Heart left ventricle (tissue), 16 donors: ENCODE measurements at places on chromosomes 6 and 20. TPM values are rescaled to one million over a fixed set of nuclear protein-coding genes. Genes with fewer than 3 reads are reported as not detected.

- DNase-seq, result no peak
Measured at GRCh38 chr20:33233129-33233774, 2.5 kb upstream of the BPIFA1 start.

GRCh38 chr6:136550330-136551071 is at the start of gene MAP7:
Gene MAP7 (minus strand): TSS chr6:136550422. CDS start chr6:136550408, 14 bp downstream.
- DNase-seq, result peak; percentile 63

Gene PRICKLE4
- polyA plus RNA-seq, result 3.9 TPM

Gene PRND
- polyA plus RNA-seq, result not detected

DNA sequence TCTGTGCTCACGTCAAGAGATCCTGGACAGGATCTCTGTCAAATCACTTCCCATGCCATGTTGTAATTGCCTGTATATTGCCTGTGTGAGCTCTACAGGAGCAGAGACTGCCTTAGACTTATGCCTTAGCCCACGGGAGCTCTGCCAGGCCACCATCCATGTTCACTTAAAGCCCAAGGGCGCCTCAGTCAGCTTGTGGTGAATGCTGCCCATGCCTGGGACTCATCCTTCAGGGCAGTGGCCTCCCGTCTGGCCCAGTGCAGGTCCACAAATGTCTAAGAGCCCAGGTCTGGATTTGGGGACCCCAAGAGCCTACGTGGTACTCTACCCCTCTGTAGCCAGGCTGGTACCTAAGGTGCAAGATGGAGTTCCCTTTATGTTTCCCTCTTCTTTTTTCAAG is 22.4 kb upstream of the BPIFA2 start:
- no peak for DNase-seq

DNA sequence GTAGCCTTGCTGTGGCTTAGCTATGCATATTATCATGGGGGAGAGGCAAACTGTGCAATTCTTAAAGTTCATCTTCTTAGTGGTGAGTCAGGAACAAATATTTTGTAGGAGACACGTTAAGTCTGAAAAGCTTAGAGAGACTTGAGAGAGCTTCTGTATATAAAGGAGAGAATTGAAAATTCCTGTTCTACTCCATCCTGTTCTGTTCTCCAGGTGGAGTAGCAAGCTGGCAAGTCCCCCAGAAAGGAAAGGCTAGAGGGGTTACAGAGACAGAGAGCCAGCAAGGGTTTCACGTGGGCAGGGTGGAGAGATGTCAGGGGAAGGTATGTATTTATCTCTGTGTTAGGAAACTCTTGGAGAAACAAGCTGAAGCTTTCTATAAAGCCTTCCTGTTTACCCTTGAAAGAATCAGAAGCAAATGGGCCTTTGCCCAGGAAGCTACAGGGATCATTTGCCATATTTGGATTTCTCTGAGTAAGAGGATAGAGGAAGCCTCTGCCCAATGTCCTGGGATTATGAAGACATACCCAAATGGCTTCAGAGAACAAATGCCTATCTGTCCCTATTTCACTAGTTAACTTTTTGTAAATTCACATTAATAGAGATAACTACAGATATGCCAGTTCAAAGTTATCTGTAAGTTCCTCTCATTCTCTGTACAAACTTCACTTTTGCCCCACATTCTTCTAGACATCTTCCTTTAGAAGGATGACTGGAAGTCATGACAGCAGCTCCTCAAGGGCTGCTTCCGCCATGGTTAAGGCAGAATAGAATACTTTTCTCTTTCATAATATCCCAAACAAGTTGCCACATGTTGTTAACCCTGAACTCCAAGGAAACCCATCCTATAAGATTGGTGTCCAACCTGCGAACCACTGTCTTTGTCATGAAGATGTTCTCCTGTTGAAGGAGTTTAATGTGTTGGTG is 126.7 kb upstream of the NEDD9 start:
- DNase-seq, result no peak

Gene SLPI
- 1.1 TPM for polyA plus RNA-seq

Gene MCUR1
- polyA plus RNA-seq, result 12.6 TPM

- DNase-seq, result no peak
Measured at GRCh38 chr6:706146-706545, 13.2 kb upstream of the EXOC2 start.

GRCh38 chr6:121677571-121677970 is 242.1 kb downstream of the GJA1 start:
- DNase-seq, result no peak

DNA sequence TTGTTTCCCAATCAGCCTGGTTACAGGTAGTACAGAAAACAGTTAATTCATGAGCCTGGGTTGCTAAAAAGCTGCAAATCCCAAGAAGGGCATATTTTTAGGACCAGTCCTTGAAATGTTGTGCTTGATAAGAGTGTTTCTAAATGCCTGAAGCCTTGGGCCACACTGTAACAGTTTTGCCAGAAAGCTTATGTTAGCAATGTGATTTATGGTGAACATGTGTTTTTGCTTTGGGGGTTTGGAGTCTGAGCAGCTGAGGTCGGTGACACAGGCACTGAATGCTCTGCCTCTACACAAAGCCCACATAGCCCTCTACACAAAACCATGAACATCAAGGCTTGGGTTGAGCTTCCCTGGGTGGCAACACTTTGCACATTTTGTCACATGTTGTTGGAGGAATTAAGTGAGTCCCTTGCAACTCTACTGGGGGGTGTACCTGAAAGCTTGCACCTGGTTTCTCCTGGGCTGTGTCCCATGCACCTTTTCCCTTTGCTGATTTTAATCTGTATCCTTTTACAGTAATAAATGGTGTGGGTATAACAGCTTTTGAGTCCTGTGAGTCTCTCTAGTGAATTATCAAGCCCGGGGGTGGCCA is 22.2 kb downstream of the AHI1 start:
- DNase-seq, result no peak

Gene HLA-G
- 0.24 TPM for polyA plus RNA-seq

- no peak for DNase-seq
Measured at GRCh38 chr6:87700397-87701343, 1.4 kb downstream of the AKIRIN2 start.

Gene CD109
- 9.3 TPM for polyA plus RNA-seq

Gene NRN1
- polyA plus RNA-seq, result 16.3 TPM

Gene PRPH2
- polyA plus RNA-seq, result 0.91 TPM

DNA sequence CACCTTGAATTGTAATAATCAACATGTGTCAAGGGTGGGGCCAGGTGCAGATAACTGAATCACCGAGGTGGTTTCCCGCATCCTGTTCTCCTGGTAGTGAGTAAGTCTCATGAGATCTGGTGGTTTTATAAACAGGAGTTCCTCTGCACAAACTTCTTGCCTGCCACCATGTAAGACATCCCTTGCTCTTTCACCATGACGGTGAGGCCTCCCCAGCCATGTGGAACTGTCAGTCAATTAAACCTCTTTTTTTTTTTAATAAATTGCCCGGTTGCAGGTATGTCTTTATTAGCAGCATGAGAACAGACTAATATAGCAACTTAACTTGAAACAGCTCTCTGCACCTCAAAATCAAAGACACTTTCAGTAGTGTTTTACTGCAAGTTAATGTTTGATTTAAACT is 121.6 kb downstream of the OGFRL1 start:
- no peak for DNase-seq

GRCh38 chr20:59149678-59150504 is 13.7 kb upstream of the ZNF831 start:
- DNase-seq, result no peak

GRCh38 chr6:36479256-36479655 is 36.5 kb downstream of the KCTD20 start:
- no peak for DNase-seq

Gene RAET1L
- polyA plus RNA-seq, result not detected

DNA sequence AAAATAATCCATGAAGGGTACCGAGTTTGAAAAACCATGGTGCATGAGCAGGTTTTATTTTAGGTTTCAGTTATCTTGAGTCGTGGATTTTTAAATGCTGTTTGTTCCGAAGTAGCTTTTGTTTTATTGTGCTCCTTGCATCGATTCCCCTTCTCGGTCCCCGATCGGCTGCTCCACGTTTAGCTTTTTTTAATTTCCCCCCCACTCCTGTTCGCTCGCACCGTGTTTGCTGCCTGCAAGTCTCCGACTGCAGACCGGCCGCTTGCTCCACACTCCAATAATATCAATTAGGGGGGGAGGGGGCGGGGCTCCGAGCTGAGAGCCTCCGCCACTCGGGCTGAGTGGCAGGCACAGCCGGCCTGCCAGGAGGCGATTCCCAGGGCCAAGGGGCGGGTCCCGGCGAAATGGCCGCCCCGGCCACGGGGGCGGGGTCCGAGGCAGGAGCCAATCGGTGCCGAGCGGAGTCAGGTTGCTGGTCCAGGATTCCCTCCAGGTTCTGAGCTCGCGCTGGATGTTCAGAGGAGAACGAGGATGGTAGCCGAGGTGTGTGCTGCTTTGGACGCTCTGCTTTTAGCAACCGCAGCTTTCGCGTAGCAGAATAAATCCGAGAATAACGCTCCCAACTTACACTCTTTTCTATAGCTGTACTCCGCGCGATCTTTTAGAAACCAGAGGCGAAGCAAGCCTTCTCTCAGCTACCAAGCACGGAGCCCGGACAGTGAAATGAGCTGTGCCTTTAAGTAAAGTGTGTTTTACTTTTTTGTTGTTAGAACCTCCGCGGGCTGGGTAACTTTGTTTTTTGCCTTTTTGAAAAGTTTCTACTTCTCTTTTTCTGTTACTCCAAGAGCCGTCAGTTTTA is at the start of gene EPHA7:
TSS of gene EPHA7 (minus strand) at position 256 of the 859 bp plus-strand sequence. CDS start at position 38, 218 bp downstream.
- DNase-seq, result peak; percentile 90

Gene SLC22A16
- not detected for polyA plus RNA-seq

- DNase-seq, result no peak
Measured at GRCh38 chr6:142469220-142469619, 167.4 kb downstream of the ADGRG6 start.

Gene FAXC
- polyA plus RNA-seq, result 0.88 TPM

DNA sequence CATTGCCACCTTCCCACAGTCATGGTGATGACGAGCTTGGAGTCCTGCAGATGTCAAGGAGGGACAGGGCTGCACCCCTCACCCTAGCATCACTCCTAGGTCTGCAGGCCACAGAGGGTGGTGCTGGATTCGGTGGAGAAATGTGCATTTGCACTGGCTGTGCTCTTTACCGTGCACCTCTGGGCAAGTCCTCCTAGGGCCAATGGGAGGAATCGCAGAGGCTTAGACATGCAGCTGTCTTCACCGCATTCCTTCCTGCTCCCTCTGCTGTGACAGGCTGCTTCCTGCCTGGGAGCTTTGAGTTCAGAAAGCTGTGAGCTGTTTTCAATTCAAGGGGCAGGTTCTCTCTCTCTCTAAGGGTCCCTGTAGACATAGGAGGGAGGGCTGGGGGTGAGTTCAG is 85.1 kb downstream of the EDN3 start:
- no peak for DNase-seq

- DNase-seq, result no peak
Measured at GRCh38 chr6:160792708-160793107, 90.7 kb downstream of the PLG start.

GRCh38 chr6:16437095-16437494 is 198.7 kb downstream of the GMPR start:
- no peak for DNase-seq

DNA sequence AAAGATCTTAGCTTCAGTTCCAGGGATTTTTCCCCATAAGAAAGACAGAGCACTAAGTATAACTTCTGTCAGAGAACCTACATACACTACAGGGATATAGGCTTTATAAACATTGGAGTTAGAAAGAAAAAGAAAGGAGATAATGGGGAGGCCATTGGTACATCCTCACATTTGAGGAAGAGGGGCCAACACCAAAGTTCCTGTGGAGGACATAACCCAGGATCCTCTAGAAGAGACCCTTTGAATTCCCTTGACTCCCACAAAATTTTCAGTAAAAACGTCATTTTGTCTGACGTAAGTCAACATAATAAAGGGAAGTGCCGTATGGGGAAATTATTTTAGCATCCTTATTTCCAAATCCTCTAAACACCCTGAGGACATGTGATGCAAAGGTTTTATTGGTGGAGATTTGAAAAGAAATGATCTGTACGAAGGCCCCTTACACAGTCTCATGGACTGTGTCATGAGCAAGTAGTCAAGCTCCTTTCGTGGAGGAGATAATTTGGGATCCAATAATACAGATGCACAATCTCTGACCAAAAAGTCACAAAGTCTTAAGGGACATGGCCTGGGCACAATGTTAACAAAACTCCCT is 33.2 kb downstream of the HLA-DRA start:
- no peak for DNase-seq
